ENCODE measurements at places on chromosomes 7 and 10.

- no peak for DNase-seq
- no peaks in the 10 kb centered on the region for H3K36me3 ChIP-seq
- H3K27me3 ChIP-seq: no peaks in the 10 kb centered on the region
These were observed 329.7 kb upstream of the POM121L12 start for GRCh38 chr7:52705768-52706167.

- no peak for DNase-seq
- no peak overlapping the region for H3K4me3 ChIP-seq
- peaks cover 14% of the 10 kb centered on the region for H3K27me3 ChIP-seq
- H3K4me1 ChIP-seq: no peaks in the 10 kb centered on the region
- H3K36me3 ChIP-seq: no peaks in the 10 kb centered on the region
- H3K27ac ChIP-seq: no peak overlapping the region
These were observed 9.4 kb upstream of the DUSP5 start for GRCh38 chr10:110488332-110488681.

- no peak overlapping the region for H3K4me3 ChIP-seq
- no peaks in the 10 kb centered on the region for H3K36me3 ChIP-seq
- H3K27ac ChIP-seq: no peak overlapping the region
- DNase-seq: no peak
- peaks cover 9% of the 10 kb centered on the region for H3K4me1 ChIP-seq
These were observed 5.7 kb upstream of the DYNC2I1 start for GRCh38 chr7:158850545-158851102.

DNA sequence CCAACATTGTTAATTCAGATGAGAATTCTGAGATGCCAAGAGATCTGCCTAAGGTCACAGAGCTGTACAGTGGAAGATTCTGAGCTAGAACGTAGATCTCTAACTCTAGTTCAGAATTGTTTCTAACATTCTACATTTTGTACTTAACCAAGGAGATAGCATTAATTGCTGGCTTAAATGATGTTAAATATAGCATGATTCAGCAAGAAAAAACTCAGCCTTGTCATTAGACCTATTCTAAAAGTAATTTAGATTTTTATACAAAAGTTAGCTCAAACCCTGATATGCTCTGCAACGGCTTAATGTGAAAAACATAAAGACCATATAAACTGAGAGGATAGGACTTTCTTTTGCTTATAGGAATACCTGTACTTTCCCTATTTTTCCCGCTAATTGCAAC lies 3.4 kb upstream of the CCDC71L start:
- no peak overlapping the region for H3K4me3 ChIP-seq
- no peak for DNase-seq
- H3K4me1 ChIP-seq: peaks cover 12% of the 10 kb centered on the region
- H3K27ac ChIP-seq: no peak overlapping the region
- H3K36me3 ChIP-seq: no peaks in the 10 kb centered on the region

- H3K36me3 ChIP-seq: no peaks in the 10 kb centered on the region
- no peaks in the 10 kb centered on the region for H3K4me1 ChIP-seq
- no peaks in the 10 kb centered on the region for H3K27me3 ChIP-seq
- H3K4me3 ChIP-seq: no peak overlapping the region
- no peak for DNase-seq
These were observed 325.6 kb downstream of the THSD7A start for GRCh38 chr7:11506417-11506816.

GRCh38 chr7:911791-912480 lies 35.6 kb downstream of the GET4 start:
- no peak overlapping the region for H3K27ac ChIP-seq
- no peak for DNase-seq
- H3K27me3 ChIP-seq: no peaks in the 10 kb centered on the region
- no peak overlapping the region for H3K4me3 ChIP-seq
- peaks cover 19% of the 10 kb centered on the region for H3K4me1 ChIP-seq
- no peaks in the 10 kb centered on the region for H3K36me3 ChIP-seq

GRCh38 chr7:76002139-76002538 lies 7.7 kb upstream of the TMEM120A start:
- DNase-seq: no peak
- H3K27me3 ChIP-seq: no peaks in the 10 kb centered on the region
- H3K36me3 ChIP-seq: no peaks in the 10 kb centered on the region
- H3K27ac ChIP-seq: no peak overlapping the region

DNA sequence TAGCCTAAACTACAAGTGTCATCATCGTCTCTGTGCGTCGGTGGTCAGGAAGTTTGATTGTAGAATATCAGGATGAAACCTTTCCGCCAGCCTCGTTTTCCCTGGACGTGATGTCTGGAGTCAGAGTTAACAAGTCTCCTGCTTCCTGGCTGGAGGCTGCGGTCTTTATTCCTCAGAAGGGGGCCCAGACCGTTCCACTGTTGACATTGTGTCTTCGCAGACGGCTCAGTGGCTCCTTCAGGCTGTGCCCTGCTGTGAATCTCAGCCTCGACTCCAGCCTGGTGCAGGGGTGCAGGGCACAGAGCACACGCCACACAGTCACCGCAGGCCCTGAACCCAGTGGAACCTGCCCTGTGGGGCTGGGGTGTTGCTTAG lies 37.2 kb upstream of the INSIG1 start:
- H3K4me3 ChIP-seq: no peak overlapping the region
- H3K4me1 ChIP-seq: peaks cover 2% of the 10 kb centered on the region
- DNase-seq: no peak
- H3K36me3 ChIP-seq: no peaks in the 10 kb centered on the region
- no peak overlapping the region for H3K27ac ChIP-seq
